ENCODE measurements at places on chromosomes 5 and 9.

DNA sequence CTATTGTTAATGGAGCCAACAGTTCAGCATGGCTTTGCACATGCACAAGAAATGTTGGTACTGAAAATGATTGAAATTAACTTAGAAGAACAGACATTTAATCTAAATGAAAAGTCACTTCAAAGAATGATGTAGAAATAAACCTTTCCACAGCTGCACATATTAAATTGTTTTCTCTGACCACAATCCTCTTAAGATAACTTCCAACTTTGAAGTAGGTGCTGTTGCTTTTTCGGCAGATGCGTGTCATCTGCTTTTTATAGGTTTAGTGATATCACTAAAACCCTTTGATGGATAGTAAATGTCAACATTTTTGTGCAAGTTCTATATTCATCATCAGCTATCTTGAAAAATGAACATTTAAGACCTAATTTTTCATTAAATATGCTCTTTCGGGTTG, 25.3 kb upstream of the SLC1A3 start:
- no peak for DNase-seq

DNA sequence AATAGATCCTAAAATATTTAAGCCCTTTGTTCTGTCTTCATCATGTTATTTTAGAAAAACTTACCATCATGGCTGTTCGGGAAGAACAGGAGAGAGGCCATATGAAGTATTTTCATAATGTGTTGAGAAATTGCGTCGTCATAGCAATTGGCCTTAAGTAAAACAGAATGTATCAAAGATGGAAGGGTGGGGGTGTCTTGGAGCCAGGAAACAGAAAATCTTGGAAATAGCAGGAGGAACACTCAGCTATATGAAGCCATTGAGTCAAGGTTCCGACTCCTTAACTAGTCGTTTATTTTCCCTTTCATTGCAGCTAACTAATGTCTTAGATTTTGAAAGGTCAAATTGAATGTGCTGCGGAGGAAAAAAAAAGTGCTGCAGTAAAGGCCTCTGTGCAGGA, 1.3 kb downstream of the SPTAN1 start:
- DNase-seq, result no peak

DNA sequence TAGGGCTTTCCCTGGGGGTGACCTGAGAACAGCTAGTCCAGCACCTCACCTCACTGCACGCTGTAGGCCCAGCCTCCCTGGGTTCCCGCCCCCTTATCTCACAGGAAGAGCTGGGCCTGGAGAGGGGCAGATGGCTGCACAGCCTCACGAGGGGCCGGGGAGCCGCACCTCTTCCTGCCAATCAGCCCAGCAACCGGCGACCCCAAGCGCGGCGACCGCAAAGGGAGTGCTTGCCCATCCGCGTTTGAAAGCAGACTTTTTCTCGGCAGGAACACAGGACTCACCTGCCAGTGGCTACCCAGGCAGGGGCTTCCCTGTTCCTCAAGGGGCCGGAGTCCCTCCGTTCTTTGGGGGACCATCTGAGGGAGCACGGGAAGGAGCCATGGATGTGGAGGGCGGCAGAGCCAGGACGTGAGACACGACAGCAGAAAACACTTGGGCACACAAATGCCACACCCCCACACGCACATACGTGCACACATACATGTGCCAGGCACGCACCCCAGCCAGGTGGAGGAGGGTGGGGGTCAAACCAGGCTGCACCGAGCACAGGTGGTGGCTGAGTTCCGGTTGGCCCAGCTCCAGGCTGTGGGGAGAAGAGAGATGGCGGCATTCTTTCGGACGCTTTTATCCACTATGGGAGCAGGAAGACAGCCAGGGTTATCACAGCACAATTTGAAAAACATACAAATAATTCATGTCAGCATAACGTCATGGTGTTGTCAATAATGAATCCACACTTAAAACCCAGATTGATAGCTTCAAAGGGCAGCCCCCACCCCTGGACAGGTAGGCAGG, 11.3 kb downstream of the TMEM250 start:
- DNase-seq, result no peak

- DNase-seq, result no peak
Observed at GRCh38 chr5:73947906-73948640, 322.1 kb downstream of the ARHGEF28 start.

GRCh38 chr5:178320281-178320855, 87.8 kb upstream of the PHYKPL start:
- DNase-seq, result peak; percentile 49

- no peak for DNase-seq
Observed at GRCh38 chr9:128304971-128305288, 17.3 kb downstream of the TRUB2 start.

DNA sequence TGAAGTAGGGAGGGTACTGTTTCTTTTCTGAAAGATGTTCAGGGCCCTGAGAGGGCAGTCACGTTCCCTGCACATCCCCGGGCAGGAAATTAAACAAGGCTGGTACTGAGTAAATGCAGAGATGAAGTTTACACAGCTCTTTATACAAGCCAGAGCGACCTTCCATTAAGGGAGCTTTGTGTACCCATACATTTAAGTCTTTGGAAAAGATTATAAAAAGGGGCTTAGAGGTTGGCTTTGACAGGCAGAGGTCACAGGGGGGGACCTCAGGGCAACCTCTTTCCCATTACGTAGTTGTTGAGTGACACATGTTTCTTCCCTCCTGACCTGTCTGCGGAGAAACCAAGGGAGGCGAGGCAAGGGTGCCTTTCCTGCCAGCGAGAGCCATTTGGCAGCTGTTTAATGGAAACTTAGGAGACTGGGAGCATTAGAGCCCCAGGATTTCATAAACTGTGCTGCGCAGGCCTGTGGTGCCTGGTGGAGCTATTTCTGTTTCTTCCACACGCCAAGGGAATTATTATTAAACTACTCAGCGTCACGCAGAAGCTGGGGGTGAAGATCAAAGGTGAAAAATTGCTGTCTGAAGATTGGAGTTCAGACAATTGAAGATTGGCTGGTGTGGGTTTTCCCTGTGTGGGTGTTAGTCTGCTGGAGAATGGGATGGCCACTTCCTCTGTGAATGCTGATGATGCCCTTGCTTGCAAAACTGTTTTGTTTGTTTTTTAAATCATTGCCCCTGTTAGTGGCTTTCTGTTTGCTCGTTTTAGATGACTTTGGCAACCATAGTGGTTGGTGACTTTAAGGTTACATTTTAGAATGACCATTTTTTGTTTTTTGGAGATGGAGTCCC, 3.2 kb upstream of the SMIM32 start:
- DNase-seq, result no peak

DNA sequence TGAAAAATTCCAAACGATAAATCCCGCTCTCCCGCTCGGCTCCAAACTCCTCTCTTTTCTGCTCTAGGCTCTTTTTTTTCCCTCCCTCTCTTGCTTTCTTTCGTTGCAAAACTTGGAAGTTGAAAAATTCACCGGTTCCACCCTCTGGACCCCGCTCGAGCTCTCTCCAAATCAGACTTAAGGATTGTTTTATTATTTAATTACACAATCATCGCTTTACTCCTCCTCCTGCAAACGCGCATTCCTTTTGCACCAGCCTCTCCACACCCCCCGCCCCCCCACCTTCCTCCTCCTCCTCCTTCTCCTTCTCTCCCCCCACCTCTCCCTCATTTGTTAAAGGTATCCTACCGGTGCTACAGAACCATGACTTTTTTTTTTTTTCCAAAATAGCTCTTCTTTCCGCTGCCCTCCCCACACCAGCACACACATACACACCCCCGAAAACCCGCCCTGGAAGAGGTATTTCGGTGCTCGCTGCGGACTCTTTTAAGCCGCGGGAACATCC, 535 bp upstream of the NFIB start:
- peak; percentile 80 for DNase-seq

DNA sequence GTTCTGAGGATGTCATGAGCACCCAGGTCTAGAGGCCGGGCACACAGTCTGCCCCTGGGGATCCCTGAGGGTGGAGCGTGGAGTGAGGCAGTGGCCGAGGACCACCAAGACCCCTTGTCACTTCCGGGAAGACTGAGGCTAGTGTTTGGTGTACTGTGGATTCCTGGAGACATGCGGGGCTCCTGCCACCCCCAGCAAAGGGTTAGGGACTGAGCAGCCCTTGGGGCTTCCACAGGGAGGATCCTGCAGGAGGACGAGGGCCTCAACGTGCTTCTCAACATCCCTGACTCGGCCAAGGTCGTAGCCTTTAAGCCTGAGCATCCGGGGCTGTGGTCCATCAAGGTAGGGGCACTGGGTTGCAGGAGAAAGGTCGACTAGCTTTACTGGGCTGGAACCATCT, 29.9 kb downstream of the HMCN2 start:
- no peak for DNase-seq

- no peak for DNase-seq
Observed at GRCh38 chr5:109309326-109310063, 100.3 kb downstream of the PJA2 start.

- no peak for DNase-seq
Observed at GRCh38 chr5:117590944-117591343, 1016.3 kb upstream of the SEMA6A start.

- DNase-seq, result no peak
Observed at GRCh38 chr9:128933731-128934130, 12.9 kb downstream of the PHYHD1 start.

GRCh38 chr5:15558240-15558639, 58.3 kb downstream of the FBXL7 start:
- DNase-seq, result no peak

DNA sequence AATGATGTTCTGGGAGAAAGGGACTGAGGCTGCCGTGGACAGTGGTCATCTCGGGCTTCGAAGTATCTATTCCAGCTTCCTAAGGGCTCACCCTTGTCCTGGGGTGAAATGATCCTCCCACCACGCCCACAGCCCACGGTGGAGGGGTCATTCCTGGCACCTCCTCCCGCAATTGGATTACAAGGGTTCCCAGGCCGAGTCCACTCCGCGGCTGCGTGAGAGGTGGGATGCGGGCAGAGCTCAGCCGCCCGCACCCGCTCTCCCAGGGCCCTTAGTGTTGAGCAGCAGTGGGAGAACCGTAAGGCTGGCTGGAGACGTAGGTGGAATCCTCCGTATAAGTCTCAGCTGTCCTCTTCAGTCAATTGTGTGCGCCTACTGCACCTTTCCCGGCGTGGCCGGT, 273.3 kb upstream of the ADAMTS16 start:
- DNase-seq, result no peak

DNA sequence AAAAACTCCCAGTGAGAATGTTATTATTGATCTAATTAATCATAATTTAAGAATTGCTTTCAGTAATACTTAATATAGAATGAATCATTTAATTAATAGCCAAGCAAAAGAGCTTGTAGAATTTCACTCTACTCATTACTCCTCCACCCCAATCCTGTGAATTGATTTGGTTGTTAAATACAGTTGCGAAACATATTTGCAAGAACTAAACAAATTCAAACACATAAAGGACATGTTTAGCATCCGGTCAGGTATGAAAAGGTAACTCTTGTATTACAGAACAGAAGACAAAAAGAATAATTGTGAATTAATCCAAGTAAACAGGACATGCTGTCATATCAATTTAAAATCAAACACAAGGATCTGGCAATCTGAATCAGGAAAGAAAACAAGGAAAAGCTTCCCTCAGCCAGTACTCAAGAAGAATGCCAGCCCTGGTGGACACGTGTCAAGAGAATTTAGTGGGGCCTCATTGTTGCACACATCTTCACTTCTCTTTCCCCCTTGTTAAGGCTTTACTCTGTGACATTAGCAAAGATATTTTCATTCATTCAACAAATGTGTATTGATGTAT, 89.4 kb upstream of the SLC12A2 start:
- DNase-seq, result no peak

DNA sequence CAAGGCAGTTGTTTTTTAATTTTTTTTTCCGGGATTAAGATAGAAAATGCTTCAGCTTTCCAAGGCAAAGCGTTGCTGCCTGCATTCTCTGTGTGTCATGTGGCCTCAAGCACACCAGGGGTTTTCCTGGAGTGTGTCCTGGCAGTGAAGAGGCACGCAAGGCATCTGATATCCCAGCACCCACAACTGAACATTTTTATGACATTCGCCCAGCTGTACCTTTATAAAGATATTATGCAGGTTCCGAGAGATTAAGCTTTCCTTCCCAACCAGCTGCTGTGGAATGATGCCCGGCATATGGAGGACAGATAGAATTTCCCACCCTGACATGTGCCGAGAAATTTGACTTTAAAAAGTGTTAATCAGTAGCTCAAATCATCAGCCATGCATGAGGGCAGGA, 205.6 kb downstream of the GADD45G start:
- no peak for DNase-seq

DNA sequence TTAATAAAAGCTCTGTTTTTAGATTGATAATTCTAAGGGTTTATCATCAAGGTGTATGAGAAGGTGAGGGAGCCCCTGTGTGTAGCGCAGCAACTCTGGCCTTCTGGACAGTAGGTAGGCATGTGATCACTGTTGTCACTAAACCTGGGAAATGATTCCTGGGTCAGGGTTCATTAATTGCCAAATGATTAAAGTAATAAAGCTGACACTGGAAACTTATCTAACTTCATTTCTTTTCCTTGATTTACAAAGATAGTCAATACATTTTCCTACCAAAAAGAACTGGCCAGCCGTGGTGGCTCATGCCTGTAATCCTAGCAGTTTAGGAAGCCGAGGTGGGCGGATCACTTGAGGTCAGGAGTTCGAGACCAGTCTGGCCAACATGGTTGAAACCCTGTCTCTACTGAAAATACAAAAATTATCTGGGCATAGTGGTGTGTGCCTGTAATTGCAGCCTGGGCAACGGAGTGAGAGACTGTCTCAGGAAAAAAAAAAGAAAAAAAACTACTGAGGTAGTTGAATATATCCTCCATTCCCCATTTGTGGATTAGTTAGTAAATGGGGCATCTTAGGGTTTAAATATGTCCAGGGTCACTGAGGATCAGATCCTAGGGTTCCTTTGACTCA, 2.4 kb downstream of the EHMT1 start:
- DNase-seq, result no peak

GRCh38 chr9:38083858-38084555, 15.0 kb upstream of the SHB start:
- no peak for DNase-seq

Data from pancreas (tissue), 10 donors.